ENCODE measurements at places on chromosomes 4 and X.

GRCh38 chr4:6771229-6771671 lies 11.3 kb upstream of the KIAA0232 start:
- no peak for DNase-seq

GRCh38 chrX:115901241-115901640 lies 269.3 kb upstream of the AGTR2 start:
- no peak for DNase-seq

- DNase-seq: no peak
Observed at GRCh38 chrX:93585661-93586060, 87.7 kb downstream of the NAP1L3 start.

- DNase-seq: no peak
Observed at GRCh38 chrX:24672701-24673190, 21.0 kb upstream of the POLA1 start.

DNA sequence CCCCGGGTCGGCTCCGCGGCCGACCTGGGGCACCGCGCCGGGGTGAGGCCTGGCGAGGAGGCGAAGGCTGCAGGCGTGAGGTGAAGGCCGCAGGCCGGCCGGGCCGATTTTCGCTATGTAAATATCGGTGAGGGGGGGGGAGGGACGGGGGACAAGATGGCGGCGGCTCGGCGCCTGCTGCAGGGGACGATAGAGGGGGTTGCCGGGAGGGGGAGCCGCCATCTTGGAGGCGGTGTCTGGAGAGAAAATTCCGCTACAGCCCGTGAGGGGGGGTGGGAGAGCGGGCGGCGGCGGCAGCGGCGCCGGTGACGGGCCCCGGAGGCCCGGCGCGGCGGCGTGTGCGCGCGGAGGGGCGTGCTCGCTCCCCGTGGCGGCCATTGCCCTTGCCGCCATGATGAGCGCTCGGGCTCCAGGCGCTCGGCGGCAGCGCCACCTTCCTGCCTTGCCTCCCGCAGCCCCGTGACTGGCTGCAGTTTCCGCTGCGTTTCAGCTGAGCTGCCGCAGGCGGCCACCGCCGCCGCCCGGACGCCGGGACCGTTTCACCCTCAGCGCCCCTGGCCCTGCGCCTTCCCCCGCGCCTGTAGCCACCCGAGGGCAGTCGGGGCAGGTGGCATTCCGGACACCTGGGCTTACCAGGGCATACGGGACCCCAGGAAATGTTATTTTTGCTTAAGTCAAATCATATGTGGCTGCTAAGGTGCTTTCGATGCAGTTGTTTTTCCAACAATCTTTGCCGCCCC lies 692 bp downstream of the ZFX start:
- peak; percentile 87 for DNase-seq

DNA sequence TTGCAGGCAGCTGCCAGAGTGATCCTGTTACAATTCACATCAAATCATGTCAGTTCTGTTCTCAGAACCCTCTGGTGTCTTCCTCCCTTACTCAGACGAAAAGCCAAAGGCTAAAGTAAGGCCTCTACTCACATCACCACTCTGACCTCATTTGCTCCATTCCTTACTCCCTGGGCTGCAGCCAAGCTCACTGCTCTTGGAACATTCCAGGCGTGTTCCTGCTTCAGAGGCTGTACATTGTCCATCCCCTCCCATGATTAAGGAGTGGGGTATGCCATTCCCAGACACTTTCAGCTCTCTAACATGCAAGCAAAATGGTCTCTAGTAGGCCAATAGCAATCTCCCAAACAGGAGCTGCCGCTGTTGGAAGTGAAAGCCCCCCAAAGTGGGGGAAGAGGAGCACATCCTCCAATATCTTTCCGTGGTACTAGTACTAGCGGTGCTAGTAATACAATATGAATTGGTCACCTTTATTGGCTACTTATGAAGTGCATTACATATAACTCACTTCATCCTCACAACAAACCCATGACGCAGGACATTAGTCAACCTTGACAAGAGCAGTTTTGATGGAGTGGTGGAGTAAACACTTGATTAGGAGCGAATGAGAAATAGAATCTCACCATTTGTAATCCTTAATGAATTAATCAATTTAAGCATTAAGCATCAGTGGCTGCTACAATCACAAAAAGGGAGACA lies 15.0 kb downstream of the GAB3 start:
- DNase-seq: no peak

- no peak for DNase-seq
Observed at GRCh38 chr4:125303058-125303457, 11.7 kb upstream of the FAT4 start.

Data from smooth muscle cell of the brain vasculature (primary cell).